ENCODE measurements at places on chromosomes 6 and 20.

DNA sequence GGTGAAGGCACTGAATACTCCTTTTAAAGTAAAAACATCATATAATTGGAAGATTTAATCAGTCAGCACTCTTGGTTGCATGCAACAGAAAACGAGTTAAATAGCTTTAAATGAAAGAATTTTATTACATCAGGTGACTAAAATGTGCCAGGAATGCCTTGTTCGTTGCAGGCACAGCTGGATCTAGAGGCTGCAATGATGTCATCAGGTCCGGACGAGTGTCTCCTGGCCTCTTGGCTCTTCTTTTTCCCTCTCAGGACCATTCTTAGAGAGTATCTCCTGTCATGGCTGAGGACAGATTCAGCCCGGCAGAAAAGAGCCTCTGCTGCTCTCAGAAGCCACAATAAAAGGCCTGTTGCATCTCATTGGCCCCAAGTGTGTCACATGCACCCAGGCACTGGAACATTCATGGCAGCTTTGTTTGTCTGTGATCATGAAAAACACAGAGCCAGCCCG lies 510.7 kb upstream of the SULF2 start:
- DNase-seq = peak; percentile 63

DNA sequence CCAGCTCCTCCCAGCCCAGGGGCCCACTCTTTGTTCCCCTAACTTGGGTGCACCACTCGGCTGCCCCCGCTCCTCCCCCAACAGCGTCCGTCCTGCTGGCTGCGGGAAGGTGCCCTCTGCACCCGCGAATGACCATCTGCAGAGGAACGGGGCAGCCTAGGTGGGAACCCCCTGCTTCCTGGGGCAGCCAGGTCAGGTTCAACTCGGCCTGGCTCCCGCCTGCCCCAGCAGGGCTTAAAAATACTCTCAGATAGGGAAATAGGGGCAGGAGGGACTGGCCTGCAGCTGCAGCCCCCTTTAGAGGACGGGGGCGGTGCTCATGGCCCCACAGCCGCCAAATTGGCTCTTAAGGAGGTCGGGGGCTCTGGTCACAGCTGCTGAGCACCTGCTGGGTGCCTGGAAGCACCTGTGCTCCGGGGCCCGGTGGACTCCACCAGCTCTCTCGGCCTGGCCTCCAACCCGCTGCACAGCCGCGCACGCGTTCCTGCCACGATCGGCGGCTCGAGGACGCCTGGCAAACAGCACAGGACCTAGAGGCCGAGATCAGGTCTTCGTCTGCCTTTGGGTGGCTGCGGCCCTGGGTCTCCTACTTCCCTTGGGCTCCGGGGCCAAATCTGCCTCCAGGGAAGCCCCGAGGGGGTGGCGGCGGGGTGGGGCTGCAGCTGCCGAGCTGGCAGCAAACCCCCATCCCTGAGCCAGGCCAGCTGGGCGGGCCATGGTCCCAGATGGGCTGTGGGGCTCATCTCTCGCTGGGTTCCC lies 700 bp upstream of the LAMA5 start:
- no peak for DNase-seq

- DNase-seq = no peak
Observed at GRCh38 chr6:68635706-68636513, 828 bp downstream of the ADGRB3 start.

DNA sequence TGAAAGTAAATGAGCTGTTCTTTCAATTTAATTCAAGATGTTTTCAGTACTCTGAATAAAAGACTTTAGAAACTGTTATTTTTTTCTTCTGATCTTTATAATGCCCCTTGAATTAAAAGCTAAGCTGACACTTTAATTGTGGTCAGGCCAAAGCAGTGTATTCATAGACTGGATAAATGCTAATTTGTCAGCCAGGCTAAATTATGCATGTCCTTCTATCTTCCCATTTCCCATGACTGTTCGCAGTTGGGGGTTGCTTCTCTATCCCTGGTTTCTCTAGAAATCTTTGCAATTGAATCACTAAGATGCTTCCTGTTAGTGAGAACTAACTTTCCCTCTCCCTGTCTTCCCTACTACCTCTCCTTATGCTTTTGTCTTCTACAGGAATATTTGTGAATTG lies 396.2 kb downstream of the RFPL4B start:
- no peak for DNase-seq

GRCh38 chr20:20358801-20359200 lies 9.1 kb upstream of the INSM1 start:
- no peak for DNase-seq

- DNase-seq = no peak
Observed at GRCh38 chr6:37279366-37280134, 21.6 kb upstream of the TMEM217 start.

GRCh38 chr6:142152746-142153145 lies 5.7 kb downstream of the VTA1 start:
- DNase-seq = peak; percentile 35

DNA sequence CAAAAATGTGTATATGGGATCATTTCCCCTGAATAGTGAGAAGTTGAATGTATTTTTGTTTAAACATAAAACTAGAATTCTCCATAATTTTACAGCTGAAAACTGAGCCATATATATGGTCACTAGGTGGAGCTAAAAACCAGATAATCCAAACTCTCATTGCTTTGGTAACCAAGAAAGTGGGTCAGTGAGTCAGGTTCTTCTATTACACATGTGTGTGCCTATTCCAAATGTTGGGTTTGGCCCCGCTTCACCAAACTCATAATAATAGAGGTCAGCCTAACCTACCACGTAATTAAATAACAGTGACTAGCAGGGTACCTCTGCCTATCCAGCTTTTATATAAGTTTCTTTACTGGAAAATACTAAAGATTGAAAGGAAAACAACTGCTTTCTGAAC lies 19.3 kb upstream of the RNGTT start:
- DNase-seq = peak; percentile 84

DNA sequence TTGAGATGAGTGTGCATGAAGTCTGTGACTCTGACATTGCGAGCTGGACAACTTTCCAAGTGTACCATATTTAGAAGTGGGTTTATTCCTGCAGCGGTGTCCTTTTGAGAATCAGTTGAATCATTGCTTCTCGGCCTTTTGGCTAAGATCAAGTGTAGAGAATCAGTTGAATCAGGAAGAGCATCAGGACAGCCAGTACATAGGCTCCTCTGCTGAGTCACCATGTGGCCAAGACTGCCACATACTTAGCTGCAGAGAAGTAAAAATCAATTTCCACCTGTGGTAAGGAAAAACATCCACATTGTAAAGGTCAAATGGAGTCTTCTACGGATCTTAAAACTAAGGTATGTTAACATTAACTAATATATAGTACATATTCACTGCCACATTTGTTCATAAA lies 428.4 kb upstream of the MARCKS start:
- peak; percentile 34 for DNase-seq

DNA sequence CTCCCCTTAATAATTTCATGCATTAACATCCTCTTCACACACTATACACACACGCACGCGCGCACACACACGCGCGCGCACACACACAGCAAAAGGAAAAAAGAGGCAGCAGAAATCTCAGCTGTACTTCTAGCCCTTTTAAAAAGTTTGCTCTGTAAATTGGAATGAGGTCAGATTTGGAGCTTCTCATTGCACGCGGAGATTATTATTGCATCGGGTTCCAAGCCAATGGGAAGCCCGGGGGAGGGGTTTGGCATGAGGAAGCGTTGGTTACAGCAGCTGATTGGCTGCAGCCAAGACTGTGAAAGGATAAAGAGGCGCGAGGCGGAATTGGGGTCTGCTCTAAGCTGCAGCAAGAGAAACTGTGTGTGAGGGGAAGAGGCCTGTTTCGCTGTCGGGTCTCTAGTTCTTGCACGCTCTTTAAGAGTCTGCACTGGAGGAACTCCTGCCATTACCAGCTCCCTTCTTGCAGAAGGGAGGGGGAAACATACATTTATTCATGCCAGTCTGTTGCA lies at the start of gene SOX4:
TSS of gene SOX4 (plus strand) at position 340 of the 515 bp plus-strand sequence. CDS start 784 bp downstream, outside the sequence.
- DNase-seq = peak; percentile 98

DNA sequence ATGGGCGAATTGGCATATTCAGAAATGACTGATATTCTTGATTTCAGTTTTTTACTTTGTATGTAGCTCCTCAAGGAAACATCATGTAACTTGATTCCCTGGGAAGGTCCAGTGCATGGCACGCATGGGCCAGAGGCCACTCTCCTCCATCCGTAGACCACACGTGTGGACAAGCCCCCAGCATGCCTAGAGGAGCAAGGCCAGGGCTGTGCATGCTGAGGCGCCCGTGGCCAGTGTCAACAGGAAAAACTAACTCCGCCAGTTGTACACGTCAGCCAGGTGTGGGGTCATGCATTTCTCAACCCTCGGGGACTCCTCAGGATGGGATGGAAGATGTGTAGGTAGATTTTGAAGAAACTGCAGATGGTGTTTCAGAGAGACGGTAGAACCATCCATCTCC lies 37.8 kb upstream of the CD93 start:
- DNase-seq = no peak

DNA sequence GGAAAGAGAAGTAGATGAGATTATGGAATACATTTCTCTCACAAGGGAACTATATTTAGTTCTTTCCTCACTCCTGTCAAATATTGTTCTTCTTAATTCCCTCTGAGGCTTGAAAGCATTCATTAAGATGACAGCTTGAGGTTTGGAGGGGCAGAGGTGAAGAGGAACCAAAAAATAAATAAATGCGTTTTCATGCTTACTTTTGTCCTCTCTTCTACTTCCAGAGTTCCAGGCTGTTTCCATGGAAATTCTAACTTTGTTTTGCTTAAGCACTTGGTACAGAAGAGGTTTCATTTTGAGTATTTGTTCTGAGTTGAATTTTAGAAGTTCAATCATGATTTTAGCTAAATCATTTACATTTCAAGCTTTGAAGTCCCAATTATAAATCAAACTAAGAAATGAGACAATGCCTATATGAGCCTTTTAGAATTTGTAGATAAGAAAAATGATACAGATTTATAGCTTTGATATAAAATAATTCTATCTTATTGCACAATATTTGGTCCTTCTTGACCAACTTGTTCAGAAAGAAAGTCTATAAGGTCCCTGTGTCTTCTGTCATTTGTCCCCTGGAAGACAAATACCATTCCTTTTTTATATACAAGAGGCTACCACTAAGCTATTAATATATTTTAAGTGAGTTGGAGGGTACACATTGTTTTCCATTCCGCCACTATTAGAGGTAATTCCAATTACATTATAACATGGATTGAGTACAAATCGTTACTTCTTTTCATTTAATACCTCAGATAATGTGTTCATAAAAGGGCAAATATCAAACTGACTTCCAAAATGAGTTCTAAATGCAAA lies 16.3 kb downstream of the RBM24 start:
- no peak for DNase-seq

GRCh38 chr6:31567531-31568370 lies 4.3 kb upstream of the LTA start:
- DNase-seq = no peak

GRCh38 chr20:11352041-11352440 lies 565.7 kb upstream of the BTBD3 start:
- DNase-seq = no peak

GRCh38 chr6:159499034-159499433 lies 194.0 kb downstream of the SOD2 start:
- DNase-seq = no peak

- DNase-seq = no peak
Observed at GRCh38 chr20:63744574-63745423, 5.2 kb downstream of the SLC2A4RG start.

- DNase-seq = peak; percentile 76
Observed at GRCh38 chr20:4585104-4585753, 136.5 kb upstream of the PRND start.

DNA sequence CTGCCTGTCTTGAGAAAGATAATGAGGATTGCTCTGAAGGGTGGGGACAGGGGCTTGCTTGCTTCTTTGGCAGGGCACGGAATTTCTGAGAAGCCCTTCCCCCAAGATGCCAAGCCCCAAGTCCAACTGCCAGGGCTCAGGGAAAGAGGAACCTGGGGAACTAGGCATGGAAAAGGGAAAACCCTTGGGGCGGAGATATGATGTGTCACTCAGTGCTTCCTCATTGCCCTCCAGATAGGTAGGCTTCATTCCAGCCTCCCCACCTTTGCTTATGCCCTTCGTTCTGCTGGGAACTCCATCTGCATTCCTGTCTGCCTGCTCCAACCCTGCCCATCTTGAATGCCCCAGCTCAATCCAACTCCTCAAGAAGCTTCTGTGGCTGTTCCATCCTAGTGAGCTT lies 61.2 kb downstream of the VEGFA start:
- DNase-seq = peak; percentile 70

Measured in kidney tubule cell (primary cell).